ENCODE measurements at places on chromosomes 4 and X. TPM values are rescaled to one million over a fixed set of nuclear protein-coding genes. Genes with fewer than 3 reads are reported as not detected.

GRCh38 chrX:149151805-149152757, 353.0 kb downstream of the IDS start:
- DNase-seq: no peak

DNA sequence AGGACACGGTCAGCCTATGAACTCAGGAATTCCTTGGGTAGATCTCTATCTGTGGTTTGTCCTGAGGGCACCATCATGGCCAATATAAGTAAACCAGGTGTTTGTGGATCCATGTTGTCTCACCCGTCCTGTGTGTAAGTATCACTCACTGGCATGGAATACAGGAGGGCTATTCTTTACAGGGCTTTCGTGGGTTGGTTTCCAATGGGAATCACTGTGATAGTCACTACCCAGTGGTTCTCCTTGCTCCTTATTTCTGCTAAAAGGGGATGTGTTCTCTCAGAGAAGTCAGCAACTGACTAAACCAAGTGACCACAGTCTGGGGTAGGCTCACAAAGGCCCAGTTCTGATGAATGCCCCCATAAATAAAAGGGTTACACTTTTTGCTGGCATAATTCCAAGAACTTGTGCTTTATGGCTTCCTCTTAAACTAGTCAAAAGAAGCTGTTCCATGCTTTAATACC, 236.7 kb upstream of the JADE1 start:
- no peak for DNase-seq

DNA sequence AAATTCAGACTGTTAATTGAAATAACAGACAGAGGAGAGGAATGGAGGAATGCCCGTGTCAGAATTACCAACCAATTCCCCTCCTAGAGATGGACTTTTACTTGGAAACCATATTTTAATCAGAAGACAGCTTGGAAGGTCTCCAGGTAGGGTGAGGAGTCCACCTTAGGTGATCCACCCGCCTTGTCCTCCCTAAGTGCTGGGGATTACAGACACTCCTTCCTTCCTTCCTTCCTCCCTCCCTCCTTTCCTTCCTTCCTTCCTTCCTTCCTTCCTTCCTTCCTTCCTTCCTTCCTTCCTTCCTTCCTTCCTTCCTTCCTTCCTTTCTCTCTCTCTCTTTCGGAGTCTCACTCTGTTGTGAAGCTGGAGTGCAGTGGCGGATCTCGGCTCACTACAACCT, 328.0 kb downstream of the RAPGEF2 start:
- no peak for DNase-seq

DNA sequence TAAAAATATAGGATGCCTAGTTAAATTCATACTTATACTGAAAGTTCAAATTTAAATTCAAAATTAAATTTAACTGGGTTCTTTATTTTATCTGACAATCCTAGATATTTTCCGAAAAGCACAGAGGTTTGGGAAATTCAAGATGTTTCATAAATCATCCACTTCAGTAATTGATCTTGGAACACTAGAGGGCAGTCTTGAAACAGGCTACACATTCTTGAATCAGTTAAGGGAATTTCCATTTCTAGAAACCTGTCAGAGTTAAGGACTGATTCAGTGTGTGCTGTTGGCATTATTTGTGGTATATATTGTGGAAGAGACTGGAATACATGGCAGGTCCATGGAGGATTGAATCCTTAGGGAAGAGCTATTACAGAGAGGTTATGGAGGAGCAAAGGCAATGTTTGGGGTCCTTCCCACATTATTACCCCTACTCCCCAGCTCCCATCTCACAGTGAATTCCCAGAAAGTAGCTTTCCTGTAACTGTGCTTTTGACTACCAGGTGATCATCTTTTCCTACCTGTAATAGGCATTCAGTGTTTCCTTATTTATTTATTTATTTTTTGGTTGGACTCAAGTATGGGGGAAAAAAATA, 92.9 kb downstream of the EGF start:
- peak; percentile 76 for DNase-seq

- DNase-seq: no peak
These were observed 48.0 kb downstream of the ARAP2 start for GRCh38 chr4:36196145-36196913.

GRCh38 chr4:140711910-140712309, 44.3 kb downstream of the TBC1D9 start:
- peak; percentile 38 for DNase-seq

DNA sequence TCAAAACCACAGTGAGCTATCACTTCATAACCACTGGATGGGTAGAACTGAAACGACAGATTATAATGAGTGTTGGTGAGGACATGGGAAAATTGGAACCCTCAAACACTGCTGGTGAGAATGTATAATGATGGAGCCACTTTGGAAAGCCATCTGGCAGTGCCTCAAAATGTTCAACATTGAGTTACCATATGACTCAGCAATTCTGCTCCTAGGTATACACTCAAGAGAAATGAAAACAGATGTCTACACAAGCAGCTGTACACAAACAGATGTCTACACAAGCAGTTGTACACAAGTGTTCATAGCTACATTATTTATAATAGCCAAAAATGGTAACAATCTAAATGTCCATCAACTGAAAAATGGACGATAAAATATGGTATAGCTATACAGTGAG, 143.9 kb downstream of the PDGFRA start:
- no peak for DNase-seq

- DNase-seq: no peak
These were observed 9.7 kb downstream of the AMMECR1 start for GRCh38 chrX:110308220-110308619.

DNA sequence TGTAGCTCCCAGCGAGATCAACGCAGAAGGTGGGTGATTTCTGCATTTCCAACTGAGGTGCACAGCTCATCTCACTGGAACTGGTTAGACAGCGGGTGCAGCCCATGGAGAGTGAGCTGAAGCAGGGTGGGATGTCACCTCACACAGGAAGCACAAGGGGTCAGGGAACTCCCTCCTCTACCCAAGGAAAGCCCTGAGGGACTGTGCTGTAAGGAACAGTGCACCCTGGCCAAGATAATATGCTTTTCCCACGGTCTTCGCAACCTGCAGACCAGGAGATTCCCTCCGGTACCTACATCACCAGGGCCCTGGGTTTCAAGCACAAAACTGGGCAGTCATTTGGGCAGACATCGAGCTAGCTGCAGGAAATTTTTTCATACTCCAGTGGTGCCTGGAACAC, 216.4 kb upstream of the TET2 start:
- no peak for DNase-seq

DNA sequence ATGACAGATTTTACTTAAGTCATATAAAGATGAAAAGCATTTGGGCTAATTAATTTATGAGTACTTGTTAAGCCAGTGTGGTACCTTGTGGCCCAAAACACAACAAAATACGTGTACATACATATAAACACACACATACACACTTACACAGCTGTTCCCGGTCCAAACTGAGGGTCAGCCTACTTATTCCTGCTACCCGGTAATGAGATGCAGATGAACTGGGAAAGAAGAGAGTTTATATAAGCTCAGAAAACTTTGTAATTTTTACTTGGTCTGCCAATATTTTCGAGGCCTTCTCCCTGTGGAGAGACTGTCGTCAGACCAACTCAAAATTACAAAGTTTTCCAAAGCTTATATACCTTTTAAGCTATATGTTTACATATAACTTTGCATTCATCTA, 25.8 kb upstream of the PBDC1 start:
- no peak for DNase-seq

The IL2 gene
- polyA plus RNA-seq: not detected

The RAB39B gene
- 0.41 TPM for polyA plus RNA-seq

The IL1RAPL2 gene
- polyA plus RNA-seq: not detected

The OPN1MW3 gene
- 0.03 TPM for polyA plus RNA-seq

The PALLD gene
- 11.8 TPM for polyA plus RNA-seq

The PPP4R3C gene
- not detected for polyA plus RNA-seq

The MAEA gene
- polyA plus RNA-seq: 37.7 TPM

The RNF212 gene
- polyA plus RNA-seq: 0.17 TPM

The SLC10A7 gene
- 6.8 TPM for polyA plus RNA-seq
